ENCODE measurements at places on chromosomes 16 and 17.

- no peak for DNase-seq
Measured at GRCh38 chr16:11411059-11411550, 65.8 kb downstream of the RMI2 start.

GRCh38 chr17:75625813-75626486, 7.3 kb upstream of the SMIM5 start:
- no peak for DNase-seq

DNA sequence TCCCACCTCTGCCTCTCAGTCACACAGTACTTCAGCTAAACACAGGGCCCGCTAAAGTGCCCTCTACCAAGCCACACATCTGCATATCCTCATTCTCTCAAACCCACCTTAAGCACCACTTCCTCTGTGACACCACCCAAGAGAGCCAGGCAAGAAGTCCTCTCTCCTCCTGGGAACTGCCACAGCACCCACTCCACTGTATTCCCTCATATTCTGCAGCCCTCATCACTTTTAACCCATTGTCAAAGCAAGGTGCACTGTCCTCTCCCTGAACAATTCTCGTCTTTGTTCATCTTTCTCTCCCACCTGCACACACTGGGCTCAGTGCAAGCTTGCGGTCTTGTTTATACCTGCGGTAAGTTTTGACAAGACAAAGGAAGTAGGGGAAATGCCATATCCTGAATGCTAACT, 13.6 kb downstream of the CHD9 start:
- no peak for DNase-seq

- no peak for DNase-seq
Measured at GRCh38 chr17:79041723-79042420, 17.9 kb downstream of the C1QTNF1 start.

GRCh38 chr16:50644729-50645128, 36.4 kb downstream of the SNX20 start:
- DNase-seq, result no peak

GRCh38 chr17:81957691-81958432, 3.1 kb downstream of the NOTUM start:
- no peak for DNase-seq

GRCh38 chr17:30427611-30428010, 48.9 kb downstream of the CPD start:
- no peak for DNase-seq
